RKO (cell line): ENCODE measurements at places on chromosomes 12 and 14.

- DNase-seq, result no peak
Observed at GRCh38 chr12:52006726-52007157, at the start of gene TAMALIN. Gene TAMALIN, plus strand, starts transcription at chr12:52006946. Its CDS starts 74 bp downstream, at chr12:52007020.

DNA sequence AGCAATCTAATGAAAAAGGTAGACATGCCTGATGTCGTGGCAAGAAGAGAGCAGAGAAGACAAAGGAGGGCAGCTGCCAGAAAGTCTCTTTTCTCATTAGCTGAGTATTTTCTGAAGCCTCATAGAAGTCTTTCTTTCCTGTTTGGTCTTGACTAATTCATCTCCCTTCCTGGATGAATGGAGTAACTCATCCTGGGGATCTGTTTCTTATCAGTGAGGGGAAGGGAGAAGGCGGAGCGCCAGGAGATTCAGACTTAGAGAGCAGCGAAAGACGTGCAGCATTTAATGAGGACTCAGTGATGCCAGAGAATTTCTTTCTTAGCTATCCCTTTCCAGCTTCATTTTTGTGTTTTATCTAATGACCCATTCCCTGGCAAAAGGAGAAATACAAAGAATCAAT, 89.4 kb downstream of the SLC15A4 start:
- no peak for DNase-seq

DNA sequence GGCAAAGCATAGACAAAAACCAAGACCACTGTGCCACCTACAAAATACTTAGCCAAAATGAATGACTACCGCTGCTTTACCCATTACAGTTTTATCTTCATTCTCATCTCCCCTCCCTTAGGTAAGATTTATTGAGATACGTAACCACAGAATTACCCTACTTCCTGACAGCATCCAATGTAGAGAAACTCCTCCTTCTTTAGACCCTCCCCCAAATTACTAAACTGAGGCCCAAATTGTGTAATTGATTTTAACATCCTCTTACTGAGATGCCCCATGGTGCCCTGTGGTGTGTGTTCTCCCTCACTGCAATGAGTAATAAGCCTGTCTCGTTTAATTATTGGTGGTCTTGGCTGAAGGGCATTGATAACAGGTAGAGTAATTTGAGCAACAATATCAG, 19.1 kb downstream of the VRK1 start:
- DNase-seq, result no peak

GRCh38 chr12:5429741-5430557, 2.0 kb upstream of the NTF3 start:
- DNase-seq, result no peak

- DNase-seq, result no peak
Observed at GRCh38 chr14:54299410-54300363, 97.1 kb upstream of the CDKN3 start.

- no peak for DNase-seq
Observed at GRCh38 chr14:64217834-64218233, 76.3 kb downstream of the ESR2 start.

DNA sequence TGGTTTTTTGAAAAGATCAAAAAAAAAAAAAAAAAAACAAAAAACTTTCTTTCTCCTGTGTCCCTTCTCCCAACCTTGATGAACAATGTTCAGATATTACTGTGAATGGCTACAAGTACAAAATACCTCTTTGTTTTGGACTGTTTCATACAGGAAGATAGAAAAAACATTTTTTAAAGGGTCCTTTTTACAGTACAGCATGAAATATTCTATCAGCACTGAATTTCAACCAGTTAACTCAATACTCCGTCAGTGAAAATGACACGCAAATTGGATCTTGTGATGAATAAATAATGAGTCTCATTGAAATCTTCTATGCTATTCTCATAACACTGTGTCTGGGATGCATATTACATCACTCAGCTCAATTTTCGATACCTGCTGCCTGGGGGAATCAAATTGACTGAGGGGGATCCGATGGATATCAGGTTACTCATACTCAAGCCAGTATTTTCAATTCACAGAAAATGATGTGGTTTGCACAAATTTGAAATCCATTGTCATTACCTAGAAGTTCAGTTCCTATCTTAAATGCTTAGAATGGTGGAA, 179.6 kb downstream of the TMTC2 start:
- DNase-seq, result no peak

DNA sequence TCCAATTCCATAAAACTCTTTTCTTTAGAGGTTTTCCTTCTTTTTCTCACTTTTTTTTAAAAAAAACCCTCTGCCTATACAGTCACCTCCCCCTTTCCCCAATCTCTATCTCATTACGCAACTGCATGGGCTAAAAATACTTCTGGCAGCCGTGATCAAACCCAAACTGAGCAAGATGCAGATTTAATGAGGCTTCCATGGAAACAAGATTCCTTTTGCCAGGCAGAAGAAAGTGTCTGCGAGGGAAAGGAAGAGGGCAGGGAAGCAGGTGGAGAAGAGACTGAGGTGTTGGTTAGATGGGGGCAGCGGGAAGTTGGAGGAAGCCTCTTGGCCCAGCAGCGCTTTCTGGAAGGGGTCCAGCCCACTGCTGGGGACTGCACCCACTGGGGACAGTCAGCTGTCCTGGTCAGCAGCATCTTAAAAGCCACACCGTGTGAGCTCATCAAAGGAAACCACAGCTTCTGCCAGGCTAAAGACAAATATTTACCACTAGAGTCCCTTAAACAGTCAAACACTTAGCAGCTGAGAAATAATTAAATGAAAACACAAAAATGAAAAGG, 90.4 kb downstream of the SLC8A3 start:
- DNase-seq, result no peak

- no peak for DNase-seq
Observed at GRCh38 chr12:53101266-53101665, 2.0 kb upstream of the SOAT2 start.

GRCh38 chr14:79740066-79740601, 471.2 kb downstream of the DIO2 start:
- DNase-seq, result no peak

GRCh38 chr14:91416744-91417119, 888 bp downstream of the CCDC88C start:
- DNase-seq, result peak; percentile 60

- no peak for DNase-seq
Observed at GRCh38 chr12:18562531-18562930, 175.3 kb downstream of the PLCZ1 start.

DNA sequence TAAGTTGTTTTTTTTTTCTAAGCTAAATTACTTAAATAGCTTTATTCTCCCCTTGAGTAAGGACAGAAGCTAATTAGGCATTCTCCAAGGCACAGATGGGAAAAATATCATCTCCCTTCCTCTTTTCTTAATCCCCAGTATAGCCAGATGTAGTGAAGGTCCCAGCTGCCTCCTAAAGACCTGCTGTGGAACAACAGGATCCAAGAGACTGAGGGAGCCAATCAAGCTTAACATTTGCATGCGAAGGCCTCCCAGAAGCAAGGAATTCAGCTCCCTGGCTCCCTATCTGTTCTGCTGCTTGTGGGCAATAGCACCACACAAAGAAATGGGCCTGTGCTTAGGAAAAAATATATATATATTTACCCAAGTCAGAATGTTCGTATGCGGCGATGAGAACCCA, 255.2 kb downstream of the SYT1 start:
- no peak for DNase-seq

DNA sequence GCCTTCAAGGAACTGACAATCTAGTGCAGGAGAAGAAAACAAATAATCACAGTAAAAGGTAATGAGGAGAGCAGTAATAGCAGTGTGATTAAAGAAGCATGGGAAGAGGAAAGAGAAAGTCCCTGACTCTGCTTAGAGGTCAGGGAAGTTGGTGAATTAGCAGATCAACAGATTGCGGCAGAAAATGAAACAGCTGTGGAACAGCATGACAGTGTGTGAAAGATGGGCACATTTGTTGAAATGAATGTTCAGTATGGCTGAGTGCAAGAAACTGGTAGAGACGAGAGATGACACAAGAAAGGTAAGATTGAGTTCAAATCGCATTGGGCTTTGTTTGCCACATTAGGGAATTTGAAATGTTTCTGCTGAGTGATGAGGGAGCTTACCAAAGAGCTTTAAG, 63.7 kb upstream of the RASSF8 start:
- DNase-seq, result no peak

DNA sequence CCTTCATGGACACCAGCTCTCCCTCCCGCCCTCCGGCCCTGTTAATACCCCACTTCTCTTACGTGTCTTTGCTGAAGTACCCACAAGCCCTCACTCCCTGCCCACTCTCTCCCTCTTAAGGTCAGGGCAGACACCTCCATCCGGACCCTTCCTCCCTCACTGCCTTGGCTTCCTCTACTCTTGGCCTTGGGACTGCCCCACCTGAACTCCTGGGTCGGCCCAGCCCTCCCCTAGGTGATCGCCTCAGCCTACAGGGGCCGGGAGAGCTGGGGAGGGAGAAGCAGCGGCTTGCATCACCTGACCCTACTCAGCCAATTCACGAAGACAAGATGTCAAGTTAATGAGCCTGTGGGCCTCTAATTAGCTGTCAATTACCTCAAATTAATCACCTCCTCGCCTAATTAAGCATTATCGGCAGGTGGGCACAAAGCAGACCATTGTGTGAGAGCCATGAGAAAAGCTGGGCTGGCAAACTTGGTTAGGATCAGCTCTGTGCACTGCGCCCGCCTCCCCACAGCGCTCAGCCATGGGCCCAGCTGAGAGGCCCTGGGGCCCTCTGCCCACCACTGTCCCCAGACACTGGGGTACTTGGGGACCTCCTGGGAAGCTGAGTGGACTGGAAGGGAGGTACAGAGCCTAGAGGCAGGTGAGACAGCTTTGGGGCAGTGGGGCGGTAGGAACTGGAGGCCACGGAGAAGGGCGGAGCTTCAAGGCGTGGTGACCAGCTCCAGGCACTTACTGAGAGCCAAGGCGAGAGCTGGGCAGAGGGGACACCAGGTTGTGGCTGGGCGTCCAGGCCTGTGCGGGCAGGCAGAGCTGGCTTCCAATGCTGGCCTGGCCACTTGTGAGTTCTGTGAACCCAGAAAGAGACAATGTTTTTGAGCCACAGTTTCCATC, 25.1 kb upstream of the VSX2 start:
- DNase-seq, result no peak

- DNase-seq, result no peak
Observed at GRCh38 chr12:47080725-47081502, 1.2 kb upstream of the AMIGO2 start.

DNA sequence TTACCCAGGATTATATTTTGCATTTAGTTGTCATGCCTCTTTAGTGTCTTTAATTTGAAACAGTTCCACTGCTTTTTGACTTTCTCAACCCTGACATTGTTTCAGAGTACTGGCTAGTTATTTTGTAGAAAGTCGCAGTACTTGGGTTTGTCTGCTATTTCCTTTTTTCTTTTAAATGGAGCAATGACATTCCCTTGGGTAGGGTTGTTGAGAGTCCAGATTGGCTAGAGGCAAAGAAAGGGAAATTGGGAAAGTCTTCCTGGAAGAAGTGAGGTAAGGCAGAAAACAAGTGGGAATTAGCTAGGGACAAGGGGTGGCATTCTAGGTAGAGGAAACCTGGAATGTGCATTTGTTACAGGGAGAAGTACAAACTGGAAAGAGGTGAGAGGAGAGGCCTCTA, 245.9 kb downstream of the EMP1 start:
- no peak for DNase-seq

DNA sequence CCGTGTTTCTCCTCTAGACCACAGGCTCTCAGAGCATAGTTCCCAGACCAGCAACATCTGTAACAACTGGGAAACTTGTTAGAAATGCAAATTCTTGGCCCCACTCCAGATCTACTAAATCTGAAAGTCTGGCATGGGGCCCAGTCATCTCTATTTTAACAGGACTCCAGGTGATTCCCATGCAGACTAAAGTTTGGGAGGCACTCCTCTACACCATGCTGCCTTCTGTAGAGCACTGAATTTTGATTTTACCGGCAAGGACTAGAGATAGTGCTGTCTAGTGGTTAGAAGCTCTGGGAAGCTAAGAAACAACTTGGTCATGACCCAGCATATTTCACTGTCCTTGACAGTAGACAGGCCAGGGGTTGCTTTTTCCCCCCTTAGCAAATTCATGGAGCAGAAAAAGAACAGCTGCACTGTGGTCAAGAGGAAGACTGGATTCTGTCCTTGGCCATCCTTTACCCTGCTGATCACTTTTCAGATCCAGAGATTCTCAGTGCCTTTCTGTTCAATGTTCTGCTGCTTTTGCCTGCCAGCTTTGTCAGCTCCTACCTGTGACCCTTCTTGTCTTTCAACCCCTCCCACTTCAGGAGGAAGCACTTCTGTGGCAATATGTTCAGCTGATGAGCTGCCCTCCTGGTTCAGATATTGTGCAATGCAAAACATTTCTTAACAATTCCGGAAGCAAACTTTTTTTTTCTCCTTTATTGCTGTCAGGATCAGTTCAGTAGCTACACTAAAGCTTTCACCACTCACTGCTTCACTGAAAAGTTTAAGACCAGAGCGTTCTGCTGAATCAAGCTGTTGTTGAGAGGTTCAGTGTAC, 133.8 kb upstream of the NUDT4 start:
- DNase-seq, result no peak

- DNase-seq, result no peak
Observed at GRCh38 chr12:3964439-3964838, 91.2 kb upstream of the PARP11 start.

DNA sequence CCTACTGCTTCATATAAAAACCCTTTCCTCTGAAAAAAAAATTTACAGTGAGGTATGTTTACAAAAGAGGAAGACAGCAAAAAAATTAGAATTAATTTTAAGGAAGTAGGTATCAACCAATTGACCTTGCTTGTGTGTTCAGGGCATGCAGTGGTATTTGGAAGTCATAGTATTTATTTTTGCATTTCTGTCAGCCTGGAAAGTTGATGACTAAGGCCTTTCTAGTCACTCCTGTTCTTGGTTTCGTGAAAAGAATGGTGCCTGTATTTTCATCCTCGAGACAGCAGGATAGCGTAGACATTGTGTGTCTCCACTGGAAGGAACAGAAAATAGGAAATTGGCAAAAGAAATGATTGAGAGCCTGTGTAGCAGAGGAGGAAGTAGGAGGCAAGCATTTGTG, 24.5 kb downstream of the SLC16A7 start:
- DNase-seq, result no peak

DNA sequence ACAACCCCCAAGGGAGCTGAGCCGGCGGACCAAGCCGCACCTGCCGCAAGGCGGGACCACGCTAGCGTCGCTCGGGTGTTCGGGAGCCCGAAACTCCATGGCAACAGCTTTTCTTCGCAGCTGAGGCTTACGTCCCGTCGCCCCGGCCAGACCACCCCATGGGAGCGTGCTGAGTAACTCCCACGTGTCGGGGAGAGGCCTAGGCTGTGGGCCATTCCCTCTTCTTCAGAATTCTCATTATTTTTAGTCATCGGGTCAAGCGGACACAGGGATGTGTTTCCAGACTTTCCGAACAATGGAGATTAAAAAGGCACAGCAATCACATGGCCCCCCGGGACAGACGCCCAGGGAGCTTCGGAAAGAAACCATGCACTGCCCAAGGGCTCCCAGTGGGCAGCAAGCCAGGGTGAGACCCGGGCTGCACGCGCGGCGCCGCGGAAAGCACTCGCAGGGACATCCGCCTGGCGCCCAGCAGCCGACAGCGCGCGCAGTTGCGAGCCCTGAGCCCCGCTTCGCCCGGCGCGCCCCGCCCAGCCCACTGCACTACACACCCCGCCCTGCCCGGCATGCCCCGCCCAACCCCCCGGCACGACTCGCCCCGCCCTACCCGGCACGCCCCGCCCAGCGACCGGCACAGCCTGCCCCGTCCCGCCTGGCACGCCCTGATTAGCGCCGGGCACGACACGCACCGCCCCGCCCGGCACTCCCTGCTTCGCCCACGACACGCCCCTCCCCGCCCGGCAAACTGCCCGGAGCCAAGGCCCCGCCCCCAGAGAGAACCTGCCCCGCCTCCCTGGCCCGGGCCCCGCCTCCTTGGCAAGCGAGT, 422 bp upstream of the AK7 start:
- peak; percentile 92 for DNase-seq

GRCh38 chr14:52222901-52223300, 44.6 kb upstream of the PTGDR start:
- DNase-seq, result no peak

- DNase-seq, result no peak
Observed at GRCh38 chr14:50594577-50595316, 34.8 kb downstream of the ATL1 start.
